ENCODE measurements at places on chromosomes 1 and 21. TPM values are rescaled to one million over a fixed set of nuclear protein-coding genes. Genes with fewer than 3 reads are reported as not detected.

The OLIG2 gene
- not detected for total RNA-seq

The PEX10 gene
- 46.5 TPM for total RNA-seq

The HSD11B1 gene
- 0.22 TPM for total RNA-seq

The KCNJ9 gene
- not detected for total RNA-seq

The ETV3L gene
- not detected for total RNA-seq

The BNIPL gene
- 157 TPM for total RNA-seq

The TFF2 gene
- total RNA-seq, result not detected

The KIAA1614 gene
- 22.4 TPM for total RNA-seq

The CFH gene
- 0.39 TPM for total RNA-seq

The ERO1B gene
- 3.1 TPM for total RNA-seq
